AG04450 (cell line): ENCODE measurements at places on chromosomes 7 and 10.

DNA sequence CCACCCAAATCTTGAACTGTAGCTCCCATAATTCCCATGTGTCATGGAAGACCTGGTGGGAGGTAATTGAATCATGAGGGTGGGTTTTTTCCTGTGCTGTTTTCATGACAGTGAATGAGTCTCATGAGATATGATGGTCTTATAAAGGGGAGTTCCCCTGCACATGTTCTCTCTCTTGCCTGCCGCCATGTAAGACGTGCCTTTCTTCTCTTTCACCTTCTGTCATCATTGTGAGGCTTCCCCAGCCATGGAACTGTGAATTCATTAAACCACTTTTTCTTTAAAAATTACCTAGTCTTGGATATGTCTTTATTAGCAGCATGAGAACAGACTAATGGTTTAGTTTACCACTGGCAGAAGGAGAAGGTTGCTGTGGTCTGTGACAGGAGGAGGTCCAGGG, 111.5 kb upstream of the RAB18 start:
- DNase-seq: no peak

DNA sequence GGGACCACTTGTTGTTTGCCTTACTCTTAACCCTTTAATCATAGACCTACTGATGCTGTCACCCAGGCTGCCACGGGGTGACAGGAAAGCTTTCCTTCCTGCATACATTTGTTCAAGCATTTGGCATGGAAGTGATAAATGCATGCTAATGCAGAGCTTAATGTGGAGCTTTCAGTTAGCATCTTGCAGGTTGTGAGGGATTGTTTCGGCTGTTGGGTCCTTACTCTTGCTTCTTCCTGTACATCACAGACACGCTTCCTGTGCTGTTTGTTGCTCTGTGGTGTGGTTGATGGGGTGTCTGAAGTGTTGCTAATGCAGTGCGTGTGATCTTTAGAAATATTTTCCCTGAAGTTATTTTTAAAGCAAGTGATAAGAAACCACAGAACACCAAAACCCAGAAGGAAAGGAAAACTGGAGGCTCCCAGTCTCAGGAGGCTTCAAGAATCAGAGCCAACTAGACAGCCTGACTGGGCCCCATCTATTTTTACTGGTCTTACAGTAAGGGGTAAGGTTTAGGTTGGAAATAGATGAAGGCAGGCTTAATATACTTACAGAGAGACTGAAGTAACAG, 143.1 kb downstream of the CHN2 start:
- no peak for DNase-seq

- DNase-seq: peak; percentile 33
Observed at GRCh38 chr10:13949844-13950542, 363.2 kb downstream of the PRPF18 start.

DNA sequence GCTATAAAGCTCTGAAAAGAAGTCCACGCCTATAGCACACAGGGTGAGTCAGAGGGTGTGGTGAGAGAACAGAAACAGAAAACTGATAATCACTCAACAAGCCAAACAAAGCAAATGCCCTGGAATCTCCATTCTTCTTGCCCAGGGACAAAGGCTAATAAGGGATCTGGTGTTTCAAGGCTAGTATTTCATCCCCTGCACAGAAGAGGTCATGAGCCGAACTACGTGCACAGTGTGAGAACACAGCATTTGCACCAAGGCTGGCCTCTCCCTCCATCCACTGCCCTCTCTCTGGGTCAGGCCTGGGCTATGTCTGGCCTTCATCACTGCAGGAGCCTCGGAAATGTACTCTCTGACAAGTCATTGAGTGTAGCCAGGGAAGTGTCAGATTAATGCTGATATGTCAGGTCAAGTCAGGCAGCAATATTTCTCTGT, 42.7 kb downstream of the PRR15 start:
- DNase-seq: no peak

- no peak for DNase-seq
Observed at GRCh38 chr7:79774150-79774549, 320.7 kb upstream of the MAGI2 start.

- DNase-seq: no peak
Observed at GRCh38 chr10:103836273-103836672, 19.1 kb downstream of the SH3PXD2A start.
